ENCODE measurements at places on chromosomes 1 and 21. TPM values are rescaled to one million over a fixed set of nuclear protein-coding genes. Genes with fewer than 3 reads are reported as not detected.

The PGBD5 gene
- 1.2 TPM for total RNA-seq

The ZFYVE9 gene
- total RNA-seq = 34.5 TPM

The PRAMEF4 gene
- total RNA-seq = not detected

The DNAJB4 gene
- 31.0 TPM for total RNA-seq

The LCE2B gene
- total RNA-seq = not detected

The ANXA9 gene
- total RNA-seq = 1.5 TPM

The LCE6A gene
- not detected for total RNA-seq

The NBPF4 gene
- not detected for total RNA-seq

The PGD gene
- total RNA-seq = 93.5 TPM

The SDHB gene
- 56.5 TPM for total RNA-seq

The AADACL4 gene
- not detected for total RNA-seq

The KIF21B gene
- total RNA-seq = 1.9 TPM

The MSH4 gene
- 0.40 TPM for total RNA-seq

The TRIM67 gene
- not detected for total RNA-seq

The BSND gene
- total RNA-seq = 0.46 TPM

The MANEAL gene
- total RNA-seq = 2.0 TPM

The KCNH1 gene
- not detected for total RNA-seq

The DENND2C gene
- total RNA-seq = 2.4 TPM

The LRRC38 gene
- not detected for total RNA-seq

The RORC gene
- 0.65 TPM for total RNA-seq

The ATP6V1G3 gene
- not detected for total RNA-seq

The FYB2 gene
- total RNA-seq = not detected

The OR11L1 gene
- not detected for total RNA-seq

The RPS27 gene
- total RNA-seq = 4,194 TPM

The NIBAN1 gene
- total RNA-seq = 3.9 TPM

The SPRR2A gene
- total RNA-seq = not detected

The GPR37L1 gene
- not detected for total RNA-seq

The CLDN19 gene
- total RNA-seq = not detected

The SLC25A34 gene
- total RNA-seq = 2.0 TPM
